Occipital lobe (tissue), 3 donors: ENCODE measurements at places on chromosomes 3 and 15.

GRCh38 chr15:42137461-42138261 is 18.8 kb downstream of the PLA2G4F start:
- no peak for DNase-seq

DNA sequence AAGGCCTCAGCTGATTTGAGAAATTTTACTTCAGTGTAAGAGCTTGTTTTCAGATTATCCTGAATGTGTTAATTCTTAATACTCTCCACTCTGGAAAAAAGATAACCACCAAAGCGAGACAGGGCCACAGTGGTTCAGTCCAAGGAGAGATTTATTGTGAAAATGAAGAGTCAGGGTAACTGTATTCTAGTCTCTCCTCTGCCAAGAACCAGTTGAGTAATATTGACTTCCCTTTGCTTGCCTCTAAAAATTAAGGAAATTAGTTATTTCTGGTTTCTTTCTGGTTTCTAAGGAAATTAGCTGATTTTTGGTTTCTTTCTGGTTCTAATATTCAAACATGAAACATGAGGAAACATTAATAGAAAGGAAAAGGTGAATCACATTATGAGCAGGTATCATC is 34.9 kb downstream of the PPP1R2 start:
- DNase-seq, result no peak

GRCh38 chr15:41954036-41954435 is 18.3 kb downstream of the EHD4 start:
- DNase-seq, result no peak

- DNase-seq, result no peak
These were observed 72.9 kb upstream of the MNS1 start for GRCh38 chr15:56537881-56538280.

DNA sequence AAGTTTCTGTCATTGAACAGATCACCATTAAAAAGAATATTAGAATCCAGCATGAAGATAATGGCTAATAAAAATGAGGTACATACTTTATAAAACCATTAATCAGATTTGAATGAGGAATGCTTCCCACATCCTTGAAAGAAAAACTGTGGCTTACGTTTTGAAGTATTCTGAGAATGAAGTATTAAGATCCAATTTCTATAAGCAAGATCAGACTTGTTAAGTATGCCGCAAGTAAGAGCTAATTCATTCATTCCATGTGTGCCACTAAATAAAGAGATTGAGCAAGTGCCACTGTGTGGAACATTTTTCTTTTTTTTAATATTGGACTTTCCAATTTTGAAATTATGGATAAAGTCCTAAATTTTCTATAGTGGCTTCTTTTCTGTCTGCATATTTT is 30.6 kb downstream of the NMD3 start:
- no peak for DNase-seq

DNA sequence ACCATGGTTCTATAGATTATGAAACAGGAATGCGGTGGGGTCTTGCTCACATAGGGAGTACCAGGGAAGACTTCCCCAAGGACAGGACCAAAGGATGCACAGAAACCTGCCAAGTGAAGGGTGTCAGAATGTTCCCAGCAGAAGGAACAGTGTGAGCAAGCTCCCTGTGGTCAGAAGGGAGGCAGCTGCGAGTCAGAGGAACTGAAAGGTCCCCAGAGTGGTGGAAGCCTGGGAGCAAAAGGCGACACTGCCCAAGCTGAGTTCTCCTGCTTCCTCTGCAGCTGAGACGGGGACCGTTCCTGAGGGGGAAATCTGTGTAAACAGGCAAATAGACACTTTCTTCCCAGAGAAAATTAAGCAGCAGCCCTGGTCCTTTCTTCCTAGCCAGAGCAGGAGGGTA is 14.2 kb upstream of the SLC6A6 start:
- no peak for DNase-seq

GRCh38 chr15:90838544-90838943 is 29.8 kb upstream of the FURIN start:
- no peak for DNase-seq

DNA sequence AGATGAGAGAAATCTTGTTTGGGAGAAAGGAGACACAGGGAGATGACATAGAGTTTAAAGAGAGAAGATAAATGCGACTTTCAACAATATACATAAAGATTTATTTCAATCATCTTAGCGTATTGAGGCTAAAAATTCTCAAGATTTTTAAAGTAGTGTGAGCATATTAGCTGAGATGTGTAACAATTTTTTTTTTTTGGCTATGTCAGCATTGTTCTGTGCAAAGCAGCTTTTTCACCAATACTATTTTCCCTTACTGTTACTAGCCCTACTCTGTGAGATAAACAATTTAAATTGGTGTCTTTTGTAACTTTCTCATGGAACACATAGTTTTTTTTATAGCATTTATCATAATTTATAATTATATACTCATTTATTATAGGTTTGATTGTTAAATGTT is 185.2 kb upstream of the ZNF385D start:
- DNase-seq, result no peak

DNA sequence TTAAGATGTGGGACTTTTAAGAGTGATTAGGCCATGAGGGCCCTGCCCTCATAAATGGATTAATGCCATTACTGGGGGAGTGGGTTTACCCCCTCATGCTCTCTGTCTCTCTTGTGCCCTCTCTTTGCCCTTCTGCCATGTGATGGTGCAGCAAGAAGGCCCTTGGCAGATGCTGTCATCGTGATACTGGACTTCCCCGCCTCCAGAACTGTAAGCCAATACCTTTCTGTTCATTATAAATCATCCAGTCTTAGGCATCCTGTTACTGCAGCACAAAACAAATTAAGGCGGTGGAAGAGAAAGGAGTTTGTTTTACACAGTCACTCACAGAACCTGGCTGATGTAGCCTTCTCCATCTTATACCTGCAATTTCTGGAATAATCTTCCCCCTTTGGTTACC is 360.3 kb upstream of the TBL1XR1 start:
- no peak for DNase-seq

- no peak for DNase-seq
These were observed 129.1 kb downstream of the TPRA1 start for GRCh38 chr3:127461286-127461910.

DNA sequence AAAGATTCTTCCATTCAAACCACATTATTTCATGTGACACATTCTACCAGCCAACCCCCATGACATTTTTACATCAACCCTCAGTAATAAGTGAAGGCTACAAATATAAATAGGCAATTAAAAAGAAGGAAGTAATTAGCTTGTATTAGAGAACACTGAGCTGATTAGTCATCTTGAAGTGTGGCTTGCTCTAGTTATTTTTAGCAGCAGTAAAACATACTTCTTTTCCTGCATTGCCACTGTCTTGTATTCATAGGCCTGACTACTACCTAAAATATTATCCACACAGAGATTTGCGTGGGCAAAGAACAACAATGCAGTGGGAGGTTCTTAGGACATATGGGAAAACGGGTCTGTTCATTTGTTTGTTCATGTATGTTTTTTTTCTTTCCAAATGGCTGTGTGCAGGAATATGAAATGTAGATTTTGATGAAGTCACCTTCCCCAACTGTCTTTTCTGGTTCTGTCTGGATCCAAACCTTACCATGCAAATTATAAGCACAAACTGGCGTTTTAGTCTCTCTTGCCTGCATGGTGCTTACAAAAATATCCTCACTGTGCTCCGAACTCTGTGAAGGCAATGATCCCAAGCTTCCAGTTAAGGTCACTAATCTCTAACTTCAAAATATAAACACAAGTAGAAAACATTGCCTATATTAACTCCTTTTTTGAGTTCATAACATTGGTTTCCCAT is 31.5 kb upstream of the TM4SF4 start:
- no peak for DNase-seq

DNA sequence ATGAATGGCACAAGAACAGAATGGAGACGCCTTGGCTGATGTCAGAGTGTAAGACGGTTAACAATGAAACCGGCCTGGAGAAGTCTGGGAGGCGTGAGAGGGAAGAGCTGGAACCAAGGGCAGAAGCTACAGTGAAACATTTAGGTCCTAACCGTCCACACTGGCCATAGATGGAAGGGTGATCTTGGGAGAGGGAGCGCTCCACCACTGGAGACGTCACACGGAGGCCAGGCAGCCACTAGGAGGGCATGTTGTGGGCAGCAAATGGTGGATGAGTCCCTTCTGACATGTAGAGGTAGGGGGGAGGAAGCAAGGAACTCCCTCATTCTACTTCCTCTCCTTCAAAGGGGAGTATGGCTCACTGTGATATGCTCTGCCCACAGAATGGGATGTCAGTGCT is 23.8 kb downstream of the FEM1B start:
- no peak for DNase-seq

- no peak for DNase-seq
These were observed 56.2 kb downstream of the SPRED1 start for GRCh38 chr15:38308797-38309196.

- DNase-seq, result no peak
These were observed 53.1 kb upstream of the MAP4 start for GRCh38 chr3:48069339-48069738.

GRCh38 chr3:114427285-114428043 is 133.6 kb downstream of the TIGIT start:
- no peak for DNase-seq

- DNase-seq, result no peak
These were observed 1.2 kb downstream of the STARD5 start for GRCh38 chr15:81322676-81323253.

DNA sequence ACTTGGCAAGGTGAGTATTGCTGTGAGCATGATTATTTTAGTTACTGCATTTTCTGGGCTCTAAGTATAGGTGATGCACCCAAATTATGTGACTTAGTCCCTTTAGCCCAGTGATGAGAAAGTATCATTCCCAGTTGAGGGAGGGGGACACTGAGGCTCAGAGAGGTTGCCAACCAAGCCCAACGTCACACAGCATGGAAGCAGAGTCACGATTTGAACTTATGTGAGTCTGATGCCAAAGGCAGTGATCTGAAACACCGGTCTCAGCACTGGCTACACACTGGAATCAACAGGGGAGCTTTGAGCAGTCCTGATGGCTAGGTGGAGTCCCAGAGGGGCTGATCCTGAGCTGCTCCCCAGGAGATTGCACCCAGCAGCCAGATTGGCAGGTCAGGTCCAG is 39.5 kb upstream of the SLC6A6 start:
- DNase-seq, result no peak

DNA sequence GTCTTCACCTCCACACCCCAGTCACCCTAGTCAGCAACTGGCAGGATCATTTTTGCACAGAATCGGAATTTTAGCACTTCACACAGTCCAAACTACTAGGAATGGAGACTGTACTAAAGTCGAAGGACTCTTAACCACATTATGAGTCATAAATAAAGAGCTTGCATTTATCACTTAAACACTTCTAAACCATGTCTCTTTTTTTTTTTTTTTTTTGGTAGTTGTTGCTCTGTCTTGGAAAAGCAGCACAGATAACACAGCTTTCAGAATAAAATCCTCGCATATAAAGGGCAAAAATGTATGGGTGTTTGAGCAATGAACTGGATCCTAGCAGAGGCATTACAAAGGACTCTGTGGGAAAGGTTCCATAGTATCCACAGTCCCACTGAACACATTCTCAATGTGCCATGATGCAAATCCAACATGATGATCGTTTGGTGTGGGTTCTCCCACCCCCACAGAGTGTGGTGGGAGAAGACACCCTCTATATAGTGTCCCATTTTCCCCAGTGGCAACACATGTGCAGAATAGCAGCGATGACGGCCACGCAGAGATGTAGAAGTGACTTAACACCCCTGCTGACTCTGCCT is 47.1 kb downstream of the FOXP1 start:
- DNase-seq, result no peak

DNA sequence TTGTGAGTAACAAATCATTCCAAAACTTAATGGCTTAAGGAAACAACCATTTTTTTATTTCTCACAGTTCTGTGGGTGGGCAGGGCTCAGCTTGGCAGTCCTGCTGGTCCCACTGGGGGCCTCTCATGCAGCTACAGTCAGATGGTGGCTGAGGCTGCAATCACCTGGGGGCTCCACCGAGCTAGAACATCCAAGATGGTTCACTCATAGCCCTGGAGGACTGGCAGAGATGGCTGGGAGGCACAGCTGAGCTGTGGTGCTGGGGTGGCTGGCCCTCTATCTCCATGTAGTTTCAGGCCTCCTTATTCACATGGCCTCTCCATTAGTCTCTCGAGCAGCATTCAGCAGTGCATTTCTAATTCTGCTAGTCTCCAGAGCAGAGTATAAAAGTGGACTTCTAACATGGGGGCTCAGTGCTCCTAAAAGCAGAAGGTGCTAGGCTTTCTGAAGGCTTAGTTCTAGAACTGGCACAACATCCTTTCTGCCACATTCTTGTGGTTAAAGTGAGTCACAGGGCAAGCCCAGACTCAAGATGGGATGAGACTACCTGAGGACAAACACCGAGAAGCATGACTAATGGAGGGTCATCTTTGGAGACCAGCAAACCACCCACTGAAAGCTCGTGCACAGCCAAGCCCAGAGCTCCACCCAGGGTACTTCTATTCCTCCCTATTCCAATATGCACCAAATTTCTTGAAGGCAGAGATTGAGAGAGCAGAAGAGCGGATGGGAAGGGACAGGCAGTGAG is 6.3 kb downstream of the CAV3 start:
- no peak for DNase-seq

DNA sequence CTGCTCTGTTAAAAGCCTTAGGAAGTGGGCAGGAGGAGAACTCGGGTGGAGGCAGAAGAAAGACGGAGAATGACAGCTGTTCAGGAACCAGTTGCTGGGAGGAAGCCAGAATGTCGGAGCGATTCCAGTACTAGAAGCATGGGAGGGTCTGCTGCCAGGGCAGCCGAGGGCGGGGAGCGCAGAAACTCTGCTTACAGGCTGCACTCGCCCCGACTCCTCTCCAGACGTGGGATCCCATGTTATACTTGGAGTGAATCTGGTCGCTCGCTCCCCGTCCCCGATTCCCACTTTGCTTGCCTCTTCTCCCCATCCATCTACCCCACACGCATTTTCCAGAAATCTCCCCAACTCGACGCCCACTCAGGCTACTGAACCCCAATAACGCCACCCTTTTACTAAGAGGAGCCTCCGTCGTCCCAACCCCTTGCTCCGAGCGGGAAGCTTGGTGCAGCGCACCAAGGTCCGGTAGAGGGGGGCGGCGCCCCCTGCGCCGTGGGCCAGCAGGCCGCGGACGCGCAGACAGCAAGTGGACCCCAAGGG is 665 bp downstream of the GATM start:
- no peak for DNase-seq

- peak; percentile 50 for DNase-seq
These were observed 21.9 kb downstream of the LSAMP start for GRCh38 chr3:116423374-116423773.

- no peak for DNase-seq
These were observed 353 bp downstream of the ATG3 start for GRCh38 chr3:112561484-112561733.

GRCh38 chr3:145898487-145898886 is 262.5 kb downstream of the PLOD2 start:
- DNase-seq, result no peak

GRCh38 chr15:69668039-69668705 is 215.6 kb downstream of the RPLP1 start:
- no peak for DNase-seq

DNA sequence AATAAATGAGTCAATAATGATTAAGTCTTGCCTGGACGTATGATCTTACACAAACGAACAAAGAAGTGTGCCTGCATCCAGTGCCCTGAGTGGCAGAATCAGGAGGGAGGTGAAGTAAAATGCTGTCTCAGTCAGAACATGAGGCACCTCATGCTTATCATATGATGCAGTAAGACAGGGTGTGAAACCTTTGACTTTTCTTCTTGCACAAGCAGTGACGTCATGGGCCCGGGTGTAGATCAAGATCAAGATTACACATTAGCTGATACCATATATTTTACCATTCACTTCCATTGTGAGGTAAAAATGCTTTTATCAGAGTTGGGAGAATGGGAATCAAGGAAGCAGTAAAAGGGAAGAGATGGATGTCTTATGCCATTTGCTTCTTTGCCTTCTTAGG is 291.6 kb upstream of the PLSCR5 start:
- no peak for DNase-seq
